ENCODE measurements at places on chromosomes 16 and 17. TPM values are rescaled to one million over a fixed set of nuclear protein-coding genes. Genes with fewer than 3 reads are reported as not detected.

DNA sequence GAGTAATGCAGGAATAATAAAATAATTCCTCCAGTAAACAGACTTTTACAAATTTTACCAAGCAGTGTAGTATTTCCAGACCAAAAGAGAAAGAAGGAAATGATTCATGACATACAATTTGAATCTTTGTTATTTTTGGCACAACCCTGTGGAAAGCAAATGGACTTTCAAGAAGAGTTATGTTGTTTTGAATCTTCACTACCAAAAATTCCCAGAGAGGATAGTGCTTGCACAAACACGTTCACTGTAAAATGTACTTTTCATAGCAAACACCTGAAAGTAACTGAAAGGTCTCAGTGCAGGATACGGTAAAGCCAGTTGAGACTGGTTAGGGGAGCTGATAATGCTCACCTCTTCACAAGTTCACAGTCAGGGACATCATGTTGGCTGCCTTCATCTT, 107.1 kb downstream of the USP22 start:
- no peak for DNase-seq

DNA sequence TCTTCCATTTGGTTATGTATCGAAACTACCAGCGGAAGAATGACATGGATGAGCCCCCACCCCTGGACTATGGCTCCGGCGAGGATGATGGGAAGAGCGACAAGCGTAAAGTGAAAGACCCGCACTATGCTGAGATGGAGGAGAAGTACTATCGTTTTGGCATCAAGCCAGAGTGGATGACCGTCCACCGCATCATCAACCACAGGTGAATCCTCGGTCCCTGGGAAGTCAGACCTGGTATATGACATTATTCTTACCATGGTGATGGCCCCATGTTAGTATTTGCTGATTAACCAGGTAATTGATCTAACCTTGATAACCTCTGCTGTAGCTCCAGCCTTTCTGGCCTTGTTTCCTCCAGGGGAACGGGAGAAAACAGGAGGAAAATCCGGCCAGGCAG, 8.5 kb downstream of the CHD3 start:
- no peak for DNase-seq

MYH1 gene
- total RNA-seq, result not detected

GRCh38 chr16:12627394-12627793, 176.3 kb downstream of the CPPED1 start:
- DNase-seq, result no peak

- peak; percentile 27 for DNase-seq
Measured at GRCh38 chr16:83137326-83137781, 510.6 kb downstream of the CDH13 start.

DNA sequence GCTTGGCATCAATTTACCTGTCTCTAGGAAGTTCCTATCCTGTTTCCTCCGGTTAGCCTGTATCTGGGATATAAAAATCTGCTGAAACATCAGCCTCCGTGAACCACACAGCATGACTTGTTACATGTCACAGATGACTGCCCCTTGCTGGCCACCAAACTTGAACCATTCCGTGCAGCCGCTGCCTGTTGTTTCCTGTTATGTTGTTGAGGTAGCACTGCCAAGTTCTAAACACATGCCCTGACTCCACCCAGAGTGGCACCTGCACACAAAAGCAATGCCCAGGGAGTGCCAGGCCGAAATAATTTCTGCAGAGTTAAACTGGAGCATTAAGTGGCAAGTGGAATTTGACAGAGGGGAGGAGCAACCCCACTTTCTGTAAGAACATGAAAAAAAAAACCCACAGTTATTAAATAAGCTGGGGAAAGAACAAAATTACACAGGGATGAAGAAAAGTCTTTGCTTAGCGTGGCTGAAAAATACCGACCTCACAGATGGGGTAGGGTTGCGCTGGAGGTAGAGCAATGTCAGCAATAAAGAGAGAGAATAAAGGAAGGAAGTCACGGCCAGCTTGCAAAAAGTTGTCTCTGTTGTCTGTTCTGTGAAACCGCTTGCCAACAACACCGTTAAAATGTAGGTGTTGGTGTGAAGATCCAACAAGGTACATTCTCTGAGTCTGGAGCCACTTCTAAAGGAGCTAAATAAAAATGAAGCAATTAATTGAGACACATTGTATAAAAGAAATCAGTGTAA, 174.6 kb upstream of the CDH13 start:
- no peak for DNase-seq

DNA sequence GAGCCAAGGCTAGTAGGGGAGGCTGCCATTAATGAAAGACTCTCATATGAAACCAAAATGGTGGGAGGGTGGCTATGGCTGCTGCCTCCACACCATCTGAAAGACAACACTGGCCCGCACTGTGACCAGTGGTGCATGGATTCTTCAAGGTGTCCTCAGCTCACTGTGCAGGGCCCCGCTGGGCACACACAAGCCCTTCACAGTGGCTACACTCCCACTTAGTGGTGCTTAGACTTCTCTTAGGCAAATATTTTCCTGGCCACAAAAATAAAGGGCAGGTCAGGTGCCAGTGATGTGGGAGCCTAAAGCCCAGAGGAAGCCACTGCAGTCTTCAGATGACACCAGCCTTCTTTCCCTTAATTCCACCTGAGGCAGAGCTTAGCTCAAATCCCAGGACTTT, 38.1 kb upstream of the IRX3 start:
- no peak for DNase-seq

ZNF276 gene
- total RNA-seq, result 27.9 TPM

DNA sequence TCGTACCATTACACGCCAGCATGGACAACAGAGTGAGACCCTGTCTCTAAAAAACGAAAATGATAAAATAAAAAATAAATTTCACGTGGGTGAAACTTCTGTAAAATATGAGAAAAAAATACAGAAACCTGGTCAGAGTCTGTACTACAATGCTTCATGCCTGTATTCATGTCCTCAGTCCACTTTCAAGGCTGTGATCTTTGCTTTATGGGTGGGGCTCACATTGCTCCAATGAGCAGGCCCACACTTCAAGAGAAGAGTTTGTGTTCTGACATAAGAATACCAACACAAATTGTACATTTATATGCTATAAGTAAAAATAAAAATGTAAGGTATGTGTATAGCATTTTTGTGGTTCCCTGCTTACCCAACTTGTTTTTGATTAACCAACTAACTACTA, 32.2 kb upstream of the ABCA3 start:
- DNase-seq, result no peak

CARD14 gene
- 0.11 TPM for total RNA-seq

DNA sequence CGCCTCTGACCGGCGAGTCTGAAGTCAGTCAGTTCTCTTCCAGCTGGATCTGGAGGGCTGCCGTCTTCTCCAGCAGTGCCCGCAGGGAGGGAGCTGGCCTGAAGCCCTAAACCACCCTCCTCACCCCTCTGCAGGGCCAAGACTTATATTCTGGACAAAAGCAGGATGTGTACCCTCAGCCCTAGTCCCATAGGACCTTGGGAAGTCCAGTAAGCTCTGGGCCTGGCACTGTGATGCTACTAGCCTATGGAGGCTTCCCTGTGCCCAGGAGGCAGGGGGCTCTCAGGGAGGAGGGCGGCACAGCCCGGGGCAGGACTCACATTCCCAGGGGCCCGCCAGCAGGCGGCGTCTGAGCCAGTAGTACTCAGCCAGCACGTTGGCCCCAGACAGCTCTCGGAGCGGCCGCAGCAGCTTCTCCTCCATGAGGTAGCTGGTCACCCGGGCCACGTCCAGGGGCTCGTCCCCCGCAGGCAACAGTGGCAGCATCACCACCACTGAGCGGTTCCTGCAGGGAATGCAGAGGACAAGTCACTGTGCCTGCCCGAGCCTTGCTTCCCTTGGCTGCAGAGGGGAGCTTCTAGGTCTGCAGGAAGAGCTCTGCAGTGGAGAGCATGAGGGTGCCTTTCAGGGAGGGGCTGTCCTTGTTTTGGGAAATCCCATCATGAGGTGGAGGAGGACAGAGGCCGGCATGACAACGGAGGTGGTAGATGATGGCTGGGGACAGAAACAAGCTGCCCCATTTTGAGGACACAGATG, 41.7 kb downstream of the RMI2 start:
- no peak for DNase-seq

DNA sequence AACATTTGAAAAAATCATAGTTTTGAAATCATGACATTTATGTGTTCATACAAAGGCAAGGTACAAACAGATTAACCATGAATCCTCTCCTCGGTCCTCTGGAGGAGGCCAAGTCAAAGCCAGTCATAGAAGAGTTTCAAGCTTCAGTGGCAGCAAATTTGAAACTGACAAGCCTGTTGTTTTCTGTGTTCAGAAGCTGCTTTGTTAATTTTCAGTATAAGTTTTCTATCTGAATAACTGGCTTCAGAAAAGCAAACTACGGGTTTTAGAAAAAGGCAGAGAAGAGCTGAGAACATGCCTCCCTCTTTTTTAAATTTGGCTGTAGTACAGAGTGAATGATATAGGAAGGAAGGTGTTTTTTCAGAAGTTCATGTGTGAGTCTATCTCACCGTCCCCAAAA, 79.6 kb upstream of the CLEC18B start:
- no peak for DNase-seq

GRCh38 chr16:867421-868385, 67.2 kb upstream of the GNG13 start:
- DNase-seq, result no peak

Data from activated CD8-positive, alpha-beta T cell treated with anti-CD3 and anti-CD28 coated beads for 36 hours (primary cell).